ENCODE measurements at places on chromosomes 5 and 9.

DNA sequence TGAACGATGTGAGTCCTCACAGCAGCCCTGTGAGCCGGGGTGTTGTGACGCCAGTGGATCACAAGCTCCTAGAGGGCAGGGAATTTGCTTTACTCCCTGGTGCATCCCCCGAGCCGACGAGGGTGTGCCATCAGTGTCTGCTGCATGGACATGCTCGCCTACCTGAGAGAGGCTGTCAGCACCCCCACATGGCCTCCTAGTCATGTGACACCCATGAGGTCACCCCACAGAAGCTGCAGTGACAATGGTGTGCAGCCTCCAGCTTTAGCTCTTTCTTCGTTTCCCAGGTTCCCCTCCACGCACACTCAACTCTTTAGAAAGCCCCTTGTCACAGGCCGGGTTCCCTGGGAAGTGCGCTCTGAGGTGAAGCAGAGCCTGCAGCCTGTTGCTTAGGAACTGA is 19.8 kb upstream of the GABBR2 start:
- peak; percentile 42 for DNase-seq

- DNase-seq, result no peak
Measured at GRCh38 chr5:36492984-36493654, 113.3 kb upstream of the SLC1A3 start.

- DNase-seq, result no peak
Measured at GRCh38 chr9:89207026-89207425, 28.4 kb upstream of the SHC3 start.

DNA sequence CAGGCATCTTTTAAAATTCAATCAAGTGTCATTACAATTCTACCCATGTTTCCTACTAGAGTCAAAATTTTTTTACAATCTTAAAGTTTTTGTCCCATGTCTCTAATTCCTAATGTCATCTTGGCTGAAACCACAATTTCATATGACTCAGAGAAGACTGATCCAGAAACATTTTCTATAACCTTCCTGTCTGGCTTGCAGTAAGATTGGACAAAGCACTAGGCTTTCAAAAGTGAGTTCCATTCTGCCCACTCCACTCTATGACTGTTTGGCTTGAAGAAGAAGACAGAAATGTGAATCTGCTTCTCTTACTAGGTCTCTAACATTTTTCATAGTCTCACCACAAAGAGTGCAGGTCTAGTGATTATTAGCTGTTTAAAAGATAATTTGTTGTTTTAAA is 88.8 kb downstream of the NR3C1 start:
- DNase-seq, result no peak

DNA sequence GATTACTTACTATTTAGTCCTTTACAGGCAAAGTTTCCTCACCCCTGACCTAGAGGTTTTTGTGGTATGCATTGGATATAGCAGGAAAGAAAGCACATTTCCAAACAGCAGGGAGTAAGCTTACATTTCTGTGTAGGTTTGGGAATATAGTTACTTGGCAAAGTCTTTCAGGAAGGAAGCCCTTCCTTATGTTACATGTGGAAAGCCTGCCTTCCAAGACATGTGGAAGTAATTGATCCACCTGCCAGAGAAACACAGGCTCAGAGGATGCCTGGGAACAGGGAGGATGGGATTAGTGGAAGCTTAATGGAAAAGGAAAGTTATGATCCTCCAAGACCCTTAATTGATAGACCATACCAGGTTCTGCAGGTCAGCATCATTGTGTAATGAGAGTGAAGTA is 87.3 kb upstream of the PPP1R2B start:
- DNase-seq, result no peak

DNA sequence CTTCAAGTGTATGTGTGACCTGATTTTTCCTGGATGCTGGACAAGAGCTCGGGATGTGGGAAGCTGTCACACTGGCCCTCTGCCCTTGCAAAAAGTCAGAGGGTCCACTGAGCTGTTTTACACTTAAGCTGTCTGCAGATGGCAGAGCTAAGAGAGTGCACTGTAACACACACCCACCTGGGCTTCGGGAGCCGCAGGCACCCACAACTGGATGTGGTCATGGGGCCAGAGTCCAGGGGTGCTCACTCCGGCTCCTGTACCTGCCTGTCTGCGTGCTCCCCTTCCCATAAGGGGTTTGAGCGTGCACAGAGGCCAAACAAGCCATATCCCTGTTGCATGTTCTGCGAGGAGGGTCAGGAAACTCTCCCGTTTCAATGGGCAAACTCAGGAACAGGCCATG is 82.5 kb downstream of the LRRC70 start:
- no peak for DNase-seq

DNA sequence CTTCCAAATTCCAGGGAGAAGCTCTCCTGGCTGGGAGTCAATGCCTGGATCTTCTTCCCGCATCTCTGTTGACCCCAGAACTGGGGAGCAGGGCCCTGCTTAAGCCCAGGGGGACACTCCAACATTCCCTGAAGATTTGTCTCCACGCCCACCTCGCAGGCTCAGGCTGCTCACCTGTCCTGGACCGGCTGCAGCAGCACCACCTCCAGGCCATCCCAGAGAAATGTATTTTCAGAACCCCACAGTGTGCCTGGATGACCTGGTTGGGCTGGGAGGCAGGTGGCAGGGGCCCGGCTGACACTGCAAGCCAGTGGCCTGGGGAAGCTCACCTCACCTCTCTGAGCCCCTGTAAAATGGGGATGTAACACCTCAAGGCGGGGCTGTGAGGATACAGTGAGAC is 27.1 kb upstream of the ZBTB43 start:
- DNase-seq, result peak; percentile 78

GRCh38 chr9:107755246-107755645 is 265.7 kb upstream of the KLF4 start:
- no peak for DNase-seq

GRCh38 chr5:543351-543750 is 19.1 kb upstream of the SLC9A3 start:
- DNase-seq, result no peak
